ENCODE measurements at places on chromosomes 7 and 10.

GRCh38 chr7:44713141-44713540, 35.5 kb upstream of the ZMIZ2 start:
- no peak for DNase-seq

GRCh38 chr10:109701633-109702215, 221.6 kb downstream of the XPNPEP1 start:
- DNase-seq: no peak

GRCh38 chr10:74589226-74589673, 237.2 kb upstream of the KAT6B start:
- peak; percentile 73 for DNase-seq

- no peak for DNase-seq
Measured at GRCh38 chr7:99171731-99172130, 27.8 kb upstream of the SMURF1 start.

DNA sequence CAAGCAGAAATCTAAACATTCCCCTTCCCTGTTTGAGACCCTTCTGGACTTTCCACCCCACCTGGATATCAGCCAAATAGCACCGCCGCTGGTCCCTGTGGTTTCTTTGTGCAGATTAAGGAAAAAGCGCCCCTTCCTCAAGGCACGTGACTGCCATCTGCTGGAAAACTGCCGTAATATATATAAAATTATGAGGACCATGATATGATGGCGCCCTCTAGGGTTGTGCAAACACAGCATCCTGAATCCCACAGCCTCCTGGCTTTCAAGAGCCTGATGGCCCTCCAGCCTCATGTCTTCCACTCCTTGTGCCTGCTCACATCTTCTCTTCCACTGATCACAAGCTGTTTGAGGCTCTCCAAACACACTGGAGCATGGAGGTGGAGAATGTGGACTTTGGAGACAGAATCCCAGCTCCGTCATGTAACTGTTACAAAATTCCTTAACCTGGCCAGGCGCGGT, 121.3 kb downstream of the MYL10 start:
- DNase-seq: no peak

GRCh38 chr7:128790315-128791041, 1.3 kb upstream of the CCDC136 start:
- no peak for DNase-seq

DNA sequence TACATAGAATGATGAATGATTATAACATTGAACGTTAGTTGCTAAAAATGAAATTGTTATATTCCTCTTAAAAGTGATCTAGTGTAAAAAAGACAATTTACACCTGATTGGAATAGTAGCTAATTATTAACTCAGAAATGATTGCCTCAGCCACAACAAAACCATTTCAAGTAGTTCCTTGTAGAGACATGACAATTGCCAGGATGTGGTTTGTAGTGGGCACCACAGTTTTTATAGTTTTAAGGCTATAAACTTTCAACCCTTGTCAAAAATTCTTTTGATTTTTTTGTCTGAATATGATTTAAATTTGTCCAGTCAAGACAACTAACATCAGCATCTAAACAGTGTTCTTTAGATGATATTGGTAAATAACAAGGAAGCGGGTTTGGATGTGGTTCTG, 145.2 kb downstream of the SUGCT start:
- no peak for DNase-seq

DNA sequence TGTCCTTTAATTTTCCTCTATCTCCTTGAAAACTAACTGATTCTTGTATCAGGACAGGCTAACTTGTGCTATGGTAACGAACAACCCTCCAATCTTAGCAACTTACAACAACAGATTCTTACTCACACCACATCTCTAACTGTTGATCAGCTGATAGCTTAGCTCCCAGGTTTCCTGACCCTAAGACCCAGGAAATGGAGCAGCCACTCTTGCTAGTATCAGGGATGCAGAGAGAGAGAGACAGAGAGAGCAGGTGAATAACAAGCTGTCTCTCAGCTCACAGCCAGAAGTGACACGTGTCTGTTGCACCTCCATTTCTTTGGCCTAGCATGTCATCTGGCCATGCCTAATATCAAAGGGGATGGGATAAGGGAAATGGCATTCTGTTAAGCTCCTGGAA, 1289.0 kb upstream of the AUTS2 start:
- no peak for DNase-seq

GRCh38 chr7:124943472-124943871, 13.8 kb upstream of the POT1 start:
- no peak for DNase-seq

DNA sequence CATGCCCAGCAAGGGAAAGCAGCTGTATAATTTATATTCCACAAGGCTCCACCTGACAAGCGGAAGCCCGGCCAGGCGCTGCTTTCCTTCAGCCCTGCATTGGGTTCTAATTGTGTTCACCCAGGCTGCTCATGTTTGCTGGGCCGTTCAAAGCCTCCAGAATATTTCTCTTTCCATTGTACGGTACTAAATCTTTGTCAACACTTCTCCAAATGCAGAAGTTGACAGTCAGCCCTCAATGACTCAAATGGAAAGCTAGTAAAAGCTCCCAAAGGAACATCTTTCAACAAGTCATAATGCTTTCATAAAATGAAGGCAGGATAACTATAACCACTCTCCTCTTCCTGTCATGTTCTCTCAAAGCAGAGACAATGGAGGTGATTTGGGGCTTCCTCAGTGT, 17.8 kb upstream of the CPXM2 start:
- DNase-seq: no peak

DNA sequence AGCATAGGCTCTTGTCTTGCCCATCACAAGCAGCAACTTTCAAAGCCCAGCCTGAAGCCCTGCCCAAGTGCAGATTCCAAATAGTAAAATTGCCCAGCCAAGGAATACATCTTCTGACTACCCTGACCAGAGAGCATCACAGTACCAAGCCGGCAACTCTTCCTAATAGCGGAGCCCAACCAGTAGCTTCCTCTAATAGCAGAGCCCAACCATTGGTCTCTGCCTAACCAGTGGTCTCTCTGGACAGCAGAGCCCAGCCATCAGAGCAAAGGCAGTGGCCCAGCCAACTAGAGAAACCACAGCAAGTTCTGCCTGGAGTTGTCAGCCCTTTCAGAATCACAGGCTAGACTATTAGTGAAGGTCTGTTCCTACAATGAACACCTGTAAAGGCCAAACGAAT, 285.6 kb downstream of the HGF start:
- no peak for DNase-seq

GRCh38 chr7:30353932-30354607, 69.7 kb downstream of the ZNRF2 start:
- no peak for DNase-seq

DNA sequence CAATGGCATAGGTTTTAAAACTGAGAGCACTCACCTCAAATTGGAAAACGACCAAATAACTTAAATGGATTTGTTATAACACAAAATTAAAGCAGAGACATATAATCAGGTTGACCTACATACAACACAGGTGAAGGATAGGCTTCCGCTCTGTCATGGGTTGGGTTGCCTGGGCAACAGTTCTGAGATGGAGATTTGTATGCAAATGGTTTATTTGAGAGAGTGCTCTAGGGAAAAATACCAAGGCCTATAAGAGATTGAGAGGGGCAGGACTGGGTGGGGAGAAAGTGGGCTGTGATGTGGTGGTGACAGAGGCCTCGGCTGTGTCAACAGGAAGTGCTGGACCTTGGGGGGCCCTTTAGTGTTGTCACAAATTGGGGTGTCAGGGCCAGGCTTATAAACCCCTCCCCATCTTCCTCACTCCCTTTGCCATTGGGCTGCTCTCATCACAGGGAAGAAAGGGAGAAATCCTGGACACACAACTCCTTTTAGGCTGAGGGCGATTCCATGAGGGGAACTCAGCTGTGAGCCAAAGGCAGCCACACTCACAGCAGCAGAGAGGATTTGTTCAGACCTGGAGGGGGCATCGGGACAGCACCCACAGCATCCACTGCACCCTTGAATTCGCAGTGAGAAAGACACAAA, 105.4 kb upstream of the LYZL1 start:
- no peak for DNase-seq

DNA sequence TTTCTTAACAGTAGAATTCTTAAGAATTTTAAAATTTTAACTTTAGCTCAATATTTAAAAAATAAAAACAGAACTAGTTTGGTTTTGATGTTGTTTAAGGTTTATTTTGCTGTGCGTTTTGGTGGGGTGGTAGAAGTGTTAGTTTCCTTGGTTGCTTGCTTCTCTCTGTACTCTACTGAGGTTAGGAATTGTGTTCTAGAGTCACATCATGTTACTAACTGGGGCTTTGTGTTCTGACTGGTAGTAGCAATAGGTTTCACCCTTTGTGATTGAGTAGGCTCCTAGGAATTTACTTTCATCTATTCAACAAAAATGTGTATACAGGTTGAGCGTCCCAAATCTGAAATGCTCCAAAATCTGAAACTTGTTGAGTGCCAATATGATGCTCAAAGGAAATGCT, 99.5 kb downstream of the ZEB1 start:
- no peak for DNase-seq

DNA sequence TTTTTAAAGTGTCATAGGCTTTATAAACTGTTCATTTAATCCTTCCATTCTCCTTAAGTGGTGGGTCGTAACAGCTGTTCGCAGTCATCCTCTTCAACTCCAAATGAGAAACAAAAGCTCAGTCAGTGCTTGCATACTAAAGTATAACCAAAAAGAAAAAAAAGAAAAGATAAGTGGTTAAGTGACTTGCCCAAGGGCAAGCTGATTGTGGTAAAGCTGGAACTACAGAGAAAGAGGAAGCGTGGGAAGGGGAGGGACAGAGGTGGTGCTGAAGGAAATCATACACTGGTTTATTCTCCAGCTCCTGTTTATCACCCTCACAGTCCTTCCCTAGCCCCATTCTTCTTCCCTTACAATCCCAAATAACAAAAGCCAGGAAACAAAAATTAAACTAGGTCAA, 29.6 kb downstream of the IDE start:
- no peak for DNase-seq

- DNase-seq: no peak
Measured at GRCh38 chr7:44738051-44738723, 10.5 kb upstream of the ZMIZ2 start.

DNA sequence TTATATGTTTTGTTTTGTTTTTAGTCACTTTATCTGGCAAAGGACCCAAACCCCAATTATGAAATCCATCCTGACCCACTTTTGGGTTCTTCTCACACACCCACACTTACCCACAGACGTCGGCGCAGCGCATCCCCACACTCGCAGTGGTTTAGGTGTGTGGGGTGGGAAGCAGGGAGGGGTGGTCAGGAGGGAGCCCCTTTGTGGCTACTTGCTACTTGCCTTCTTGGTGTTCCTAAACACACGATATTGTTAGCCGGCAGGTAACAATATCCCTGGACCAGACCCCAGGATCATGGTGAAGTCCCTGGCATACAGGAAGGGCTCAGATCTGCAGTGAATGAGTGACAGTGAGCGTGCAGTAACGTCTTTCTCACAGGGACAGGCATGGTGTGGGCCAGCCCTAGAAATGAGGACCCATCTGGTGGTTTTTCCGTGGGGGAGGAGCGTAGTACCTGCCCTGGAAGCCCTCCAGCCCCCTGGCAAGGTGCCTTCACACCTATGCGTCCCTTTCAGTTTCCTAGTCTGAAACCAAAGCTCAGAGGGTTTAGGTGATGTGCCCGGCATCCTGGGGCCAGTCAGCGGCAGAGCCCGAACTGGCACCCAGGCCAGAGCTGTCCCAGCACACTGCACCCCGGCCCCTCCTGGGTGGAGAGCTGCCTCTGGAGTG, 4.4 kb downstream of the SPOCK2 start:
- DNase-seq: no peak

GRCh38 chr7:143013893-143014292, 13.0 kb downstream of the OR9A2 start:
- no peak for DNase-seq

- DNase-seq: no peak
Measured at GRCh38 chr10:655184-655583, 34.3 kb downstream of the DIP2C start.

GRCh38 chr7:18547509-18548187, 52.1 kb downstream of the HDAC9 start:
- no peak for DNase-seq

GRCh38 chr10:59896191-59896590, 10.2 kb downstream of the CCDC6 start:
- no peak for DNase-seq

GRCh38 chr10:113475381-113475807, 77.5 kb upstream of the HABP2 start:
- DNase-seq: no peak

GRCh38 chr10:18918532-18918931, 130.1 kb upstream of the MALRD1 start:
- DNase-seq: no peak

- DNase-seq: no peak
Measured at GRCh38 chr10:60611291-60611747, 167.0 kb upstream of the CDK1 start.

DNA sequence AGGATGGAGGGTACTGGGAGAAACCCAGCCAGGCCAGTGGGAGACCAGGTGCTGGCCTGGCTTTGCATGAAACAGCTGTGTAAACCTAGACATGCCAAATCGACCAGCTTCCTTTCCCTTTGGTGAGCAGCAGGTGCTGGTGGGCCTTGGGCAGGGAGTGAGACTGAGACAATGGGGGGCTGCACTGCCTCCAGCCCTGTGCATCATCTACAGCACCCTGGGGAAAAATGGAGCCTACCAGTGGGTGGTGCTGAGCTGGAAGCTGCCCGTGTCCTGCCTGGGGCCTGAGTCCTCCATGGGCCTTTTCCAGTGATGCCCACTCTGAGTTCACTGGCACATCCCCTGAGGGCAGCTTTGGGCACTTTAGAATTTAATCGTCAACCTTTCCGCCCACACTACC, 19.2 kb upstream of the DDC start:
- no peak for DNase-seq

GRCh38 chr10:90484518-90484917, 373.3 kb downstream of the HTR7 start:
- DNase-seq: no peak

DNA sequence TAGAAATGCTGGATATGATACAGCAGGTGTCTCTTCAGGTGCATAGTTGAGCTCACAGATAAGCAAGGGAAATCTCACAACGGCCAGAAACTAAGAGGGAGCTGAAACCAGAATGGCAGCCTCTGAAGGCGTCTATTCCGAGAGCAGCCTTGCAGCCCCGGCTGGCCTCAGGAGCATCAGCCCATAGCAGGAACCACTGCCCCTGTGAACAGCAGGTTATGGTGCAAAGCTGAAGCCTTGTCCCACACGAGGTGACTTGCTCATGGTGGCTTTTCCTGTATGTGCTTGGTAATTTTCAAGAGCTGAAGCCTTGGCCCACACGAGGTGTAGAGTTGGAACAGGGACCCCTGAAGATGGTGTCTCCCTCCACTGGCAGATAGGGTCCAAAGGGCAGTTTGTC, 33.2 kb downstream of the BNIP3 start:
- DNase-seq: no peak

GRCh38 chr10:15735763-15736162, 16.0 kb upstream of the ITGA8 start:
- no peak for DNase-seq

GRCh38 chr10:102644066-102644645, at the start of gene TRIM8:
TRIM8 (plus strand) TSS chr10:102644479; CDS start chr10:102644618, 139 bp downstream.
- peak; percentile 57 for DNase-seq
